ENCODE measurements at places on chromosomes 13 and 19.

GRCh38 chr13:61592489-61592888 lies 176.8 kb upstream of the PCDH20 start:
- DNase-seq = no peak

DNA sequence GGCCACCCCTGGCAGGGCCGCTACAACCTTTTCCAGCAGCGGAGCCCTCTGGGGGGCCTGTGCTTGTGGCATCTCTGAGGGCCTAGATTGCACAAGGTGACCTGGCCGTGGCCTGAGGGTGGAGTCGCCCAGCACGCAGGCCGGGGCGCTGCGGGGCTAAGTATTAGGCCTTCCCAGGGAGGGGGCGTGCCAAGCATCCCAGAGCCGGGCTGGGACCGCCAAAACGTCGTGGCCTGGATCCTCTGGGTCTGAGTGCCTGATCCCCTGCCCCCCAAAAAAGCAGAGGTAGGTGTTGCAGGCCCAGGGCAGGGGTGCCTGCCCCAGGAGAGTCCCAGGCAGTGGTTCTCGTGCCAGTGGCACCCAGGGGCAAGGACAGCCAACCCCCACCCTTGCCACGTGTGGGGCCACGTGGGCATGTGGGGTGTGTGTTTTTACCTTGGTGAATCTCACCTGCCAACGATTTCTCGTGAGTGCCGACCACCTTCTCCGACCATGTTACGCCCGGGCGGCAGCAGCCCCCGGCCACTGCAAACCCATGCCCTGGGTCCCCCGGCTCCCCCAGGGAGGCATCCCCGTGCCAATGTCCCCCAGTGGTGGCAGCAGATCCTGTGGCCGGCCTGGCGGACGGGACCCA lies 12.6 kb upstream of the GNA15 start:
- DNase-seq = no peak

DNA sequence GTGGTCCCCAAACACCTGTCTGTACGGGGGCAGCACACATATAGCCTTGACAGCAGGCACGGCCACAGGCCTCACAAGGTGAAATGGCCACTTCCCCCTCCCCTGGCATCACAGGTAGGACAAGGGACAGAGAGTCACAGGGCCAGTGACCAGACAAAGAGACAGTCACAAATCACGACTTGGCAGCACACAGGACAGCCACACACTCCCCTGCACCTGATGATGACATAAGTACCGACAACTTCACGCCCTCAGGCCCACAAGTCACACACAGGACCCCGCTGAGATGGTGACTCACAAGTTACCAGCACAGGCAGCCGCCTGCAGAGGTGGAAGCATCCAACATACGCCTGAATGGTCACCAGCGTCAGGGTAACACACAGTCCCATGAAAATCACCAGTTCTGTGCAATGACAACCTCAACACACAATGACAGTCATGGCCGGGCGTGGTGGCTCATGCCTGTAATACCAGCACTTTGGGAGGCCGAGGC lies 16.5 kb downstream of the TYK2 start:
- DNase-seq = no peak

- no peak for DNase-seq
Measured at GRCh38 chr19:46610851-46611770, 10.0 kb downstream of the CALM3 start.

- DNase-seq = no peak
Measured at GRCh38 chr13:26011208-26011573, 40.6 kb downstream of the SHISA2 start.

GRCh38 chr13:65292488-65292901 lies 1937.6 kb downstream of the PCDH9 start:
- DNase-seq = no peak

- DNase-seq = no peak
Measured at GRCh38 chr13:52706081-52706480, 33.5 kb downstream of the CNMD start.

DNA sequence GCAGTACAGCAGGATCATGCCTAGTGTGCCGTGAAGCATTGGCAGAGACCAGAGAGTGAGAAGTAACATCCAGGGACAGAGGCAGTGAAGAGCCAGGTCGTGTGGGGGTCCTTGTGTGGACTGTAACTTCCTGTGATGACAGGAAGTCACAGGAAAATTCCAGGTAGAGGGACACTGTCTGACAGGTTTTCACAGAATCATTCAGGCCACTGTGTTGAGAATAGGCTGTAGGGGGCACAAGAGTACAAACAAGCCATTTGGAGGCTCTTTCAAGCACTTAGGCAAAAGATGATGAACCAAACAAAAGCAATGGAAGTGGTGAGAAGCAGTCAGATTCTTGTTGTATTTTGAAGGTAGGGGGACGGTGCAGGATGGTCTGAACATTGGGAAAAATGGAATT lies 46.4 kb downstream of the N4BP2L1 start:
- DNase-seq = peak; percentile 14

DNA sequence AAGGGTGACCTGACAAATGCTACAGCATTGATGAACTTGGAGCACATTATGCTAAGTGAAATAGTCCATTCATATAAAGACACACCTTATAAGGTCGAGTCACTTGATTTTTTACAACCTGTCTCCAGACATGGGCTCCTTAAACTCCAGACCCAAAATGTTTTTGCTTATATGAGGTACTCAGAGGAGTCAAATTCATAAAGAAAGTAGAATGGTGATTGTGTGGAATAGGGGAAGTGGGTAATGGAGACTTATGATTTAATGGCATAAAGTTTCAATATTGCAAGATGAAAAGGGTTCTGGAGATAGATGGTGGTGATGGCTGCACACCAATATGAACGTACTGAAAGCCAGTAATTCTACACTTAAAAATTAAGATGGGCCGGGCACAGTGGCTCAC lies 59.3 kb downstream of the ZNF627 start:
- no peak for DNase-seq

- DNase-seq = no peak
Measured at GRCh38 chr19:8360196-8360595, 3.8 kb upstream of the ANGPTL4 start.

DNA sequence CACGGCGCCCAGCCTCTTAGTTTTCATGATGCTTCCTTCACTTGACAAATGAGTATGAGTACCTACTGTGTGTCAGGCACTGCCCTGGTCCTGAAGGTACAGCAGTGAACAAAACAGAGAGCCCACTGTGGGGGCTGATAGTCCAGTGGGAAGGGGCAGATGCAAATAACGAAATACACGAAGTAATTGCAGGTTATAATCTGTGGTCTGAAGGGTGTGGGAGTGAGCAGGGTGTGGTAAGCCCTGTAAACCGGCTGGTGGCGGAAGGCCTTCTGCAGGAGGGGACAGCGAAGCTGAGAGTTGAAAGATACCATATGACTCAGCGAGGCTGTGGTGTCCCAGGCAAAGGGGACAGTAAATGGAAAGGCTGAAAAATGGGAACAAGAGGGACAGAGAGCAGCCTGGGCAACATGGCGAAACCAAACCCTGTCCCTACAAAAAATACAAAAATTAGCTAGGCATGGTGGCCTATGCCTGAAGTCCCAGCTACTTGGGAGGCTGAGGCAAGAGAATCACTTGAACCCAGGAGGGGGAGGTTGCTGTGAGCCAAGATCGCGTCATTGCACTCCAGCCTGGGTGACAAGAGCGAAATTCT lies 60.5 kb downstream of the MAP4K1 start:
- no peak for DNase-seq

DNA sequence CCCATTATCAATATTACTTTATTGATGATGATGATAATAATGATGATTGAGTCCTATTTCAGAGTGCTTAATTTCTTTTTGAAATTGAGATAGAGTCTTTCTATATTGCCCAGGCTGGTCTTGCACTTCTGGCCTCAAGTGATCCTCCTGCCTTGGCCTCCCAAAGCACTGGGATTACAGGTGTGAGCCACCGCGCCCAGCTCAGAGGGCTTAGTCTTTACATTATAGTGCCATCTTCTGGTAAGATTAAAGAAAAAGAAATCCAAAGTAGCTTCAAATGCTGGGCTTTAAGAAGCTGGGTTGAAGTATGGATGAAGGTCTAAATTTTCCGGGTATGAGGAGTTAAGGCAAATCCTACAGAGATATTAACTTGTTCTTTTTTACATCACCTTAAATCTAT lies 3.4 kb upstream of the ZNF333 start:
- no peak for DNase-seq

- no peak for DNase-seq
Measured at GRCh38 chr13:113996081-113996911, 22.4 kb upstream of the C13orf46 start.

GRCh38 chr13:91406619-91407018 lies 8.2 kb downstream of the GPC5 start:
- peak; percentile 54 for DNase-seq

DNA sequence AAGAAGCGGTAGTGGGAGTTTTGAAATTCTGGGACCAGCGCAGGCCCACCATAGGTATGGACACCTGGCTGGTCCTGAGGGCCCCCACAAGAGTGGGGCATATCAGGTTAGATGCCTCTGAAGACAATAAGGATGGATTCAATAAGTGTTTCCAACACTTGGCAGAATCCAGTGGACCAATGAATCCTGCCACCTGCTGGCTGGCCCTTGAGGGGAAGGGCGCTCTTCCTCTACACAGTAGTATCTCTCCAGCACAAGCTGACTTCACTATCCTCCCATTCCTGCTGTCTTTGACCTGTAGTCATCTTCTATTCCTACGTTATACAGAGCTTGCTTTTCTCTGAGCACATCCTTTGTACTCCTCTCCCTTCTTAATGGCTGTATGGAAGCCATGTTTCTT lies 199.7 kb upstream of the TSHZ3 start:
- DNase-seq = no peak

DNA sequence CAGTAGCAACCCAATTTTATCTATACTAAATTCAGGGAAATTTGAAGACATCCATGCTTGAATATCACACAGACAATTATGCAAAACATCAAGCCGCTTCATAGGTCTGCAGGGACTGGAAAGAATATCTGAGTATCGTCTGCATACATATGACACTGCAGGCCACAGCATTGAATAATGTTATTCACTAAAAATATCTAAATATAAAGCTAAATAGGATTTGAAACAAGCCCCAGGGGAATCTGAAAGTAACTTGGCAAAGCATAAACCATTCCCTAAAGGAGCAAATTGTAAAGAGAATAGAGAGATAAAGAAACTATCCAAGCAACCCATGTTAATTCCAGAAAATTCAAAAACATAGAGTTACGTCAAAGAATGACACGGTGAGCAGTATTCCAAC lies 1251.0 kb downstream of the PCDH17 start:
- DNase-seq = no peak

- DNase-seq = no peak
Measured at GRCh38 chr19:5826531-5827341, 12.8 kb downstream of the FUT6 start.

DNA sequence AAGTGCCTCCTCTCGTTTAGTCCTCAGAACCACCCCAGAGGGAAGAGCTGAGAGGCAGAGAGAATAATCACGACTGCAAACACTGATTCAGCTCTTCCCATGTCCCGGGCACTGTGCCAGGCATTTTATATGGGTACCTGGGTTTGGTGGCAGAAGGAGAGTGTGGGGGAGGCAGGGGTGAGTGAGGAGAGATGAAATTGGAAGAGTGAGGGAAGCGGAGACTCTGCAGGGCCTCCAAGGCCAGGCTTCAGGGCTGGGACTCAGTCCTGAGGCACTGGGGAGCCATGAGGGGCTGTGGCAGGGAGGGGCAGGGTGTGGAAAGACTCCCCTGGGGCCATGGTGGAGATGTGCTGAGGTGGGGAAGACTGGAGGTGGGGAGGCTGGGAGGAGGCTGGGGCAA lies 8.7 kb downstream of the SYNGR4 start:
- DNase-seq = no peak

GRCh38 chr13:23731709-23732108 lies 157.5 kb downstream of the MIPEP start:
- DNase-seq = no peak

- DNase-seq = no peak
Measured at GRCh38 chr13:113734826-113735125, 24.2 kb upstream of the TMEM255B start.

DNA sequence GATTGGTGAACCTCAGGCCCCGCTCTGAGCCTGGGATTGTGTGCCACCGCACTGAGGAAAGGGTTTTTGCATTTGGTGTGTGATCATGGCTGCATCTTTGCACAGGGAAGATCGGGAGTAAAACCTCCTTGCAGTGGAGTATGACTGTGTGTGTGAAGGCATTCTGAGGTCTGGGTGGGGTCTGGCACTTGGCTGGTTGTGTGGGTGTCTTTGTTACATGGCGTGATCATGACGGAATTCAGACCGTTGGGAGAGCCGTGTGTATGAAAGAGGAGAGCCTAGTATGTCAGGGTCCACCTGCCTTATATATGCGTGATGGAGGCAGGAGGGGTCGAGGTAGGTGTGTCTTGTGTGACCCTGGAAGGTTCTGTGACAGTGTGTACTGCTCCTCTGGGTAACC lies 740 bp upstream of the BEST2 start:
- no peak for DNase-seq

DNA sequence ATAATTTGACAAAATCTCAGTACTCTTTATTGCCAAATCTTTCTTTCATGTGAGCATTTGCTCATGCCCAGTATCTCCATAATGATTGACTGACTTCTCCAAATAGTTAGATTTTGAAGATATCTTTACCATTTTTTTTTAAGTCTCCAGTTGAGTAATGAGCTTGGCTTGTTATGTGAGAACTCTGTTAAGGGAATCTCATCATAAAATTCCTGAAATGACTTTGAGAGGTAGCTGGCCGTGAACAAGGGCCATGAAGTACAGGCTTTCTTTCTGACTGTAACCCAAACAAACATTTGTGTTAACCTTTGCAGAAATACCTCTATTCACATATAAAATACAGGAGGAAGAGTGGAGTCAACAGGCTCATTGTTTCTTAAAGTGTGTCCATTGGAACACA lies 449.7 kb downstream of the IRS2 start:
- DNase-seq = no peak

- DNase-seq = no peak
Measured at GRCh38 chr13:31168166-31168565, 6.5 kb upstream of the HSPH1 start.
